Mammary microvascular endothelial cell (primary cell): ENCODE measurements at places on chromosomes 16 and 17. TPM values are rescaled to one million over a fixed set of nuclear protein-coding genes. Genes with fewer than 3 reads are reported as not detected.

Gene NT5M
- total RNA-seq: 0.40 and 1.4 TPM in 2 replicates

Gene ARHGAP44
- total RNA-seq: 0.27 and 0.39 TPM in 2 replicates

Gene MPP3
- total RNA-seq: 2.7 and 2.9 TPM in 2 replicates

Gene KRT9
- total RNA-seq: not detected in 2 replicates

Gene SLC7A6
- total RNA-seq: 19.4 and 29.7 TPM in 2 replicates

Gene ANKS4B
- total RNA-seq: not detected in 2 replicates
